Activated naive CD4-positive, alpha-beta T cell treated with Interleukin-2 at 50 U/mL for 16 hours (primary cell): ENCODE measurements at places on chromosomes 7 and 10.

DNA sequence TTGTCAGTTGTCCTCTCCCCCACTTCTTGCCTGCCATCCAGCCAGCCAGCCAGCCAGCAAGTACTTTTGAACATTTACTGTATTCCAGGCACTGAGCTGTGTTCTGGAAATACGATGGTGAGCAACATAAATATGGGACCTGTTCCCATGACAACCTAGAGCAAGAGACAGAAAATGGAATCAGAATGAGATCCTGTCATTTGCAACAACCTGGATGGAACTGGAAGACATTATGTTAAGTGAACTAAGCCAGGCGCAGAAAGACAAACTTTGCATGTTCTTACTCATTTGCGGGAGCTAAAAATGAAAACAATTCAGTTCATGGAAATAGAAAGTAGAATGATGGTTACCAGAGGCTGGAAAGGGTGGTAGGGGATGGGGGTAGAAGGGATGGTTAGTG is 140.7 kb downstream of the ICA1 start:
- DNase-seq = no peak

DNA sequence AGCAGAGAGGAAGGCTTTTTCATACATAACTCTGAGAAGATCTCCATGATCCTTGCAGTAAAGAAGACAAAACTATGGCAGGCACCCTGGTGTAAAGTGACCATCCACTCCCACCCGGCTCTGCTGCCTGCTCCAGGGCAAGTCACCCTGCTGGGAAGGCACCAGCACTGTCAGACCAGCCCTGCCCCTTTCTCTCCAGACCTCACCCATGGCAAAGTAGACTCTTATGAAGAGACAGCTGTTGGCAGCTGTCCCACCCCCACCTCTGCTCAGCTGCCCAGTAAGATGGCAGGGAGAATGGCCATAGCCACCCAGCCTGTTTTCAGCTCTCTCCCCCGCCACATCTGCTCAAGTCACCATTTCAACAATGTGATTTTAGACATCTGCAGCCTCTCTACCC is 8.6 kb upstream of the ZMIZ2 start:
- DNase-seq = no peak

GRCh38 chr10:95214369-95214768 is 20.3 kb downstream of the ACSM6 start:
- DNase-seq = no peak

- DNase-seq = no peak
These were observed 70.2 kb downstream of the EVX1 start for GRCh38 chr7:27312820-27313219.

DNA sequence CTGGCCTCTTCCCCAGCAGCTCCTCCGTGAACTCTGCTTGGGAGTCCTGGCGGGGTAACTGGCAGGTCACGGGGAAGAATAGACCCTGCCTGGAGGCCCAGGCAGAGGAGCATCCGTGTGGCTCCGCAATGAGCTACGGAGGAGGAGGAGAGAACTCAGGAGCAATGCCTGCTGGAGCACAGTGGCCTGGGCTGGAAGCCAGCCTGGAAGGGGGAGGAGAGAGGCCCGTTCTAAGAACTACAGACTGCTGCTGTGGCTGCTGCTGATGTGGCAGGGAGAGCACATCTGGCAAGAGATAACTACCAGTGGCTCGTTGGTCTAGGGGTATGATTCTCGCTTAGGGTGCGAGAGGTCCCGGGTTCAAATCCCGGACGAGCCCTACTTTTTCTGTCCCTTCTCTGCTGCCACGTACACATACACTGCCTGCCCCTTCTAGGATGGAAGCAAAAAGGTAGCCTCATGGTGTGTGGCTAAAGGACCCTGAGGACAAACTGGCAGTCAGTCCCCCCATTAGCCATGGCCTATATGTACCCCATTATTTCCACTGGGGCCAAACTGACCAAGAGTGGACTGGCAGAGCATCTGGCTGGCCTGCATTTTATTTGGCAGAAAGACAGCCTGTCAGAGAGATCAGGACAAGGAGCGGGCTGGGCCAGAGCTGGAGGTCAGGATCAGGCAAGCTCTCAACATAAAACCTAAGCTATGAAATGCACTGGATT is 7.7 kb upstream of the OPN1SW start:
- no peak for DNase-seq

- no peak for DNase-seq
These were observed 261.4 kb downstream of the SNX13 start for GRCh38 chr7:17678896-17679295.

- DNase-seq = no peak
These were observed 500.4 kb downstream of the GFRA1 start for GRCh38 chr10:115772606-115773005.

DNA sequence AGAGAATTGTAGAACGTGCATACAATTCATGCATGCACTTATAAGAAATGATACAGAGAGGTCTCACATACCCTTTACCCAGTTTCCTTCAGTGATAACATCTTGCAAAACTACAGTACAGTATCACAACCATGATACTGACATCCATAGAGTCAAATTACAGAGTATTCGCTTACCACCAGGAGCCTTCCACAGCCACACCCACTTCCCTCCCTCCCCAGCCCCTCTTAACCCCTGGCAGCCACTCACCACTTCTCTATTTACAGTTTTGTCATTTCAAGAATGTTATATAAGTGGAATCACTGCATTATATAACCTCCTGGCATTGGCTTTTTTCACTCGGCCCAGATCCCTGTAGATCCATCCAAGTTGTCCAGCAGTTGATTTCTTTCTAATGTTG is 143.8 kb downstream of the ZNF248 start:
- no peak for DNase-seq

GRCh38 chr10:132768346-132769248 is 17.4 kb downstream of the NKX6-2 start:
- DNase-seq = no peak
